Stimulated activated CD8-positive, alpha-beta memory T cell treated with anti-CD3 and anti-CD28 coated beads, Interleukin-15, amount 100 ng/mL, for 48 hours (primary cell): ENCODE measurements at places on chromosomes 12 and 14.

GRCh38 chr12:70648831-70649230 is 11.6 kb upstream of the PTPRB start:
- no peak for DNase-seq

DNA sequence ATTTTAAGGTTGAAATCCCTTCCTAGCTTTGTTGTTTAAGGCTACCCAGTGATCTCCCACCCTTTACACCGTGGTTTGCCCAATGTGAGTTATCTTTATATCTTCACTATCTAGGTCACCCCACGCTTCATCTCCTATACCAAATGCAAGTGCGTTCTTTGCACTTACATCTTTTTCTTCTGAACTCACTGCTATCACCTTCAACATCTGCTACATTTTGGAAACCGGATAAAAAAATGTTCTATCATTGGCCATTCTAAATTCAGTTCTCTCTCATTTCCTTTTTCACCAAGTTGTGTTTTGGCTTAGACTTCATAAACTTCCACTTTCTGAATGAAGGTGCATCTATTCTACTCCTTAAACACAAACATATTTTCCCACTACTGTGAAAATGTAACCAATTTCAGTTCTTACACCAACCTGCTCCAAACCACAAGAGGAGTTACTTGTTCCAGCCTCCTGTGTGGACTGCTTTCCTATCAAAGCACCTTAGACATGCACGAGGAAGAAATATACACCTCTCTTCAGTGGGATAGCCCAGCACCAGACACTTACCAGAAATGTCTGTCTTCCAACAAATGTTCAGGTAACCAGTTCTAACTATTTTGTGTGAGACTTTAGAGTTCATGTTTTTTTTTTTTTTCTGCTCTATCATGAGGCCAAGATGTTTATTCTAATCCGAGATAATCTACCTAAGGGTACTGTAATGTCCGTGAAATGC is 21.9 kb downstream of the CLEC9A start:
- no peak for DNase-seq

GRCh38 chr12:47835831-47836155 is 16.1 kb upstream of the HDAC7 start:
- no peak for DNase-seq

- DNase-seq = no peak
Measured at GRCh38 chr14:58797010-58797429, 159.3 kb downstream of the DACT1 start.

- no peak for DNase-seq
Measured at GRCh38 chr14:58765418-58765831, 127.7 kb downstream of the DACT1 start.

- no peak for DNase-seq
Measured at GRCh38 chr12:65605019-65605418, 219.3 kb upstream of the HMGA2 start.

- no peak for DNase-seq
Measured at GRCh38 chr14:20798932-20799331, 3.7 kb downstream of the RNASE1 start.

DNA sequence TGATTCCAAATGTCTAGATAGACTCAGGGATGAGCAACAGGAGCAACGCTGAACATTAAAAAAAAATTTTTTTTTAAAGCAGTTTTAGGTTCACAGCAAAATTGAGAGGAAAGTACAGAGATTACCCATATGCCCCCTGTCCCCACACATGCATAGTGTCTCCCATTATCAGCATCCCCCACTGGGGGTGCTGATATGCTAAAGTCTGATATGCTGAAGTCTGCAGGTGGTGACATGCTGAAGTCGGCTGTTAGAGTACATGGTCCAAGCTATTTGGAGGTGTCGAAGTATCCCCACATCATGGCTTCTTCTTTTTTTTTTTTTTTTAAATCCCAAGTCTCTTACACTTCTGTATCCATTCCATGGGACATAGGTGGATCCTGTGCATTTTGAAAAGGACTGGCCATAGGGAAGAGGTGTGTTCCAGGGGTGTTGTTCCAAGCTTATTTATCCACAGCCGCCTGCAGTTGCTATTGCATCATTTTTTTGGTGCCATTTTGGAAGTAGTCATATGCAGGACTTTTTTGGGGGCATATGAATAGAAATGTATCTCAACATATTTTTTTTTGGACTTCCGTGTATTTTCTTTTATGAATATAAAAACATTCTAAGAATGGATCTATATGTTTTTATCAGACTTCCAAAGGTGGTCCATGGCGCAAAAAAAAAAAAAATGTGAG is 19.0 kb upstream of the MIS18BP1 start:
- DNase-seq = no peak

GRCh38 chr14:32312010-32312331 is 17.1 kb upstream of the AKAP6 start:
- DNase-seq = no peak

DNA sequence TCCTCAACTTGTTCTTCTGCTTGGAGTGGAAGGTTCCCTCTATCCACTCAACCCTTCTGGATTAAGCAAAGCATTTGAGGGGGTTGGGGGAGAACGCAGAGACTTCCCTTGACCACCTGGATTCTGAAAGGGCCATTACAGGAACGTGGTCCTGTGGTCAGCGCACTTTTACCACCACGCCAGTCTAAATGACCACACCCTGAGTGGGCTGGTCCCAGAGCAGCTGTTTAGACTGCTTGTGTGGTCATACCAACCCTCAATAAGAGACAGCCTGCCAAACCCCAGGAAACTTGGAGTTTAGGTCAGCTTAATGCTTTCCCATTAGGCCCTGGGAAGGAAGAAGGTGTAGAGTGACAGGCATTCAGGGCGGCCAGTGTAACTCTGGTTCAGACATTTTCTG is 165.5 kb upstream of the ATP2B1 start:
- DNase-seq = no peak

- no peak for DNase-seq
Measured at GRCh38 chr12:114286145-114286544, 119.8 kb downstream of the TBX5 start.

GRCh38 chr12:56776654-56777053 is 13.5 kb downstream of the HSD17B6 start:
- DNase-seq = no peak

DNA sequence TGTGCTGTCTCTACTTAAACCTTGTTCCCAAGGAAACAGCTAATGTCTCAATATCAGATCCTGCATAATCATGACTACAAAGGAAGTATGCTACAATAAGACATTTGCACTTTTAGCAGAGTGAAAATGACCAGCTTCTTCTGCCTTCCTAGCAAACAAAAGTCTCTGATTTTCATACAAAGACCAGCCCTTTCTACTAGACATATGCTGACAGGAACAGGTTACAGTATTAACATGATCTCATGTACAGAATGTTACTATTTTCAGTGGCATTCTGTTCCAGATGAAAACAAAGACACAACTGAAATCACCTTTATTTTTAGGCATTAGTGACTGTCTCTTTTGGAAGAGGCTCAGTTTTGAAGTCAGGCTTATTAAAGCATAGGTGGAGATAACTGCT is 228.6 kb downstream of the MED13L start:
- DNase-seq = no peak

- DNase-seq = no peak
Measured at GRCh38 chr14:61192989-61193388, 88.1 kb downstream of the TMEM30B start.

DNA sequence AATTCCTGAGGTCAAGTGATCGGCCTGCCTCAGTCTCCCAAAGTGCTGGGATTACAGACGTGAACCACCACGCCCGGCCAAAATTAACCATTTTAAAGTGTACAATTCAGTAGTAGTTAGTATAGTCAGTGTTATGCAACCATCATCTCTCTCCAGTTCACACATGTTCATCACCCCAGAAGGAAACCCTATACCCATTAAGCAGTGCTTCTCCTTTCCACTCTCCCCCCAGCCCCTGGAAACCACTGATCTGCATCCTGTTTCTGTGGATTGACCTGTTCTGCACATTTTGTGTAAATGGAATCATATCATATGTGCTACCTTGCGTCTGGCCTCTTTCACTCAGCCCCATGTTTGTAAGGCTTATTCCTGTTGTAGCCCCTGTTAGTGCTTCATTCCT is 52.2 kb downstream of the PHETA1 start:
- no peak for DNase-seq

GRCh38 chr12:57816855-57817151 is 1.7 kb downstream of the AVIL start:
- DNase-seq = no peak

- DNase-seq = no peak
Measured at GRCh38 chr12:93957870-93958269, 190.5 kb upstream of the PLXNC1 start.
